Stimulated activated CD4-positive, alpha-beta T cell treated with anti-CD3 and anti-CD28 coated beads, Interleukin-1b, Interleukin-23, amount 100 ng/mL, for 1 hour (primary cell): ENCODE measurements at places on chromosomes 3 and 15.

- no peak for DNase-seq
These were observed 152.7 kb upstream of the CDIN1 start for GRCh38 chr15:36426691-36427090.

GRCh38 chr15:71545923-71546322 lies 264.4 kb upstream of the NR2E3 start:
- no peak for DNase-seq

- DNase-seq = no peak
These were observed 77.2 kb upstream of the VGLL4 start for GRCh38 chr3:11720917-11721411.

GRCh38 chr3:127859730-127860129 lies 37.4 kb upstream of the MGLL start:
- no peak for DNase-seq

DNA sequence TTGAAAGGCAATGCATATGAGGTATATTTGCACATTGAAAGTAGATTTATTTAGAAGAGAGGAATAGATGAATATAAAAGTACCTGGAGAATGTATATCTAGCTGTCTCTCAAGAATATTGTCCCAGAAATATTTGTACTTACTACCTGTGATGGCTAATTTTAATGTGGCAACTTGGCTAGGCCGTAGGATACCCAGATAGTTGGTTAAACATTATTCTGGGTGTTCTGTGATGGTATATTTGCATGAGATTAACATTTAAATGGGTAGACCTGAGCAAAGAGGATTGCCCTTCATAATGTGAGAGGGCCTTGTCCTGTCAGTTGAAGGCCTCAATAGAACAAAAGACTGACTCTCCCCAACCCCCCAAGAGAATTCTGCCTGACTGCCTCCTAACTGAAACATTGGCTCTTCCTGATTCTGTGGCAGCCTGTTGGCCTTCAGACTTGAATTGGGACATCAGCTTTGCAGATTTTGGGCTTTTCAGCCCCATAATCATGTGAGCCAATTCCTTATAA lies 69.4 kb upstream of the FILIP1L start:
- DNase-seq = no peak

DNA sequence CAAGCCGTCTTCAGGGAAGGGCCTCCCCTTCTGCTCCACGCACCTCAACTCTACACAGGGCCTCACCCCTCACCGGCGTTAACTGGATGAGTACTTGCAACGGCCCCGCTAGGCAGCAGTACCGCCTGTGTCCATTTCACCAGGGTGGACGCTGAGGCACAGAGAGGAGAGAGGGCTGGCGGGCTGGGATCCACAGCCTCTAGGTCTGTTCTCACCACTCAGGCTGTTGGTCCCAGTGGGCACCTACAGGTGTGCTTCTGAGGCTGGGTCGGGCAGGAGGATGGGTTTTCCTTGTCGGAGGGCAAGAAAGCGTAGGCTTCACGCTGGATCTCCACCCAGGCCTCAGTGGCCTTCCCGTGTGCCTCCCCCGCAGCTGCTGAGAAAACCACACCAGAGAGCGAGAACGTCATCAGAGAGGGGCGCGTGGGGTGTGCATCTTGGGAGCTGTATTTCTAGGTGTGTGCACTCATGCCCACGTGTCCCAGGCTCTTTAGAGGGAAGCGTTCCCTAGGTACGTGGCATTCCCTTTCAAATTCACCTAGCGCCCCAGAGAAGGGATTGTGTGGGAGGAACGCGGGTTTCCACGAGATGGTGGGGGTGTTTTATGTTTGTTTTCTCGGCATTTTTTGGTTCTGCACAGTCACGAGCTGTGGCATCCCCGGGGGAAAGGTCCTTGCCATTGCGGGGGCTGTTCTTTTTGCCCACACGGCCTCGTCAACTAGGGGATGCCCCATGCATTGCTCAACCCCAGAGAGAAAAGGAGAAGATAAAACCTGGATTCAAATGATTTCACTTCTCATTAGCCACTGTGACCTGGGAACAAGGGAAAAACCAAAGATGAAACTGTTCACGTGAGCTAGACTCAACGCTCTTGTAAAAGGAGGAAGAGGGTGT lies 67.7 kb downstream of the MGLL start:
- DNase-seq = no peak

DNA sequence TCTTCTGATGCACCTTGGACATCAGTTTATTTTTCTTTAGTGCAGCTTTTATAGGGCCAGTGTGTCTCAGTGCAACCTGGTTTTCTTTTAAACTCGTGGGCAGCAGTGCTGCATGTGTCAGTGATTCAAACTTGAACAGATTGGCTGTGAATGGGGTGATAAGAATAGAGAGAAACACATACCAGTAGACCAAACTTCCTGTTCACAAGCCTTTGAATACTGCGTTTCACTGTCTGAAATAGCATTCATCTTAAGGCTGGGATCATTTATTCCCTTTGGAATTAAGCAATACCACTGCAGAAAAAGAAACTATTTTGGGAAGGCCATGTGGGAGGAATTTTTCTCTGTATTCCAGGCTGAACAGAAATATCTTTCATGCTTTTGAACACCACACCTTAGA lies 51.7 kb downstream of the PHLDB2 start:
- no peak for DNase-seq

DNA sequence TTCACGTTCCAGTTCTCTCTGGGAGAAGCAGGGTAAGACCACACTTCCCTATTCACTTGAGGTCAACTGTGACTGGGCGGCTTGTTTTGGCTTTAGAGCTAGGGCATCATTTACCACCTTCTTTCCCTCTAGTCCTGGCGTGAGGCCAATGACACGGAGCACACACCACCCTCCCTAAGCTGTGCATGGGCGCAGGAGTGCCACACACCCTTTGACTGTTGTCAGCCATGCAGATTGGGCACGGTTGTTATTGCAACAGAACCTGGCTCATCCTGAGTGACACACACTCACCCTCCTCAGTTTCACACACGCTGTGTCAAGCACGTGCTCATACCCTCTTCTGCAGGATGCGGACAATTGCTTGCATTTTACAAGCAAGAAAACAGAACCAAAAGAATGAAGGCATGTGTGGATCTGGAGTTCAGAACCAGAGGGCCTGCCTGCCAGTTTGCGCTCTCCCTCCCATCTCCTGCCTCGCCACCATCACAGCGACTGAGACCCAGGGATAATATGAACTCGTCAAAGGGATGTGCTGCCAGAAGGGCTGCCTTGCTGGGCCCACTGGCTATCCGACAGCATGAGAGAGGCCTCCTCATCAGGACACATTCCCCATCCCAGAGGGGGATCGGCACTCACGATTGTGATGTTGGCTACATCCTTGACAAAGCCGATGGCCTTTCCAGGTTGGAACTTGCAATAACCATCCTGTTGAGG lies 17.6 kb downstream of the CTSH start:
- DNase-seq = no peak

GRCh38 chr3:27354161-27354560 lies 15.0 kb downstream of the NEK10 start:
- DNase-seq = no peak

- DNase-seq = no peak
These were observed 144.4 kb upstream of the IGF1R start for GRCh38 chr15:98503970-98504369.
